ENCODE measurements at places on chromosomes 6 and 20. TPM values are rescaled to one million over a fixed set of nuclear protein-coding genes. Genes with fewer than 3 reads are reported as not detected.

The VSTM2L gene
- total RNA-seq, result 5.3 TPM

The NUDT3 gene
- 24.4 TPM for total RNA-seq

The OTOR gene
- total RNA-seq, result not detected

The CCM2L gene
- not detected for total RNA-seq

The POU3F2 gene
- not detected for total RNA-seq

The LAMA2 gene
- total RNA-seq, result 92.6 TPM

The PRICKLE4 gene
- not detected for total RNA-seq

The EFCAB8 gene
- total RNA-seq, result not detected

The LKAAEAR1 gene
- not detected for total RNA-seq

The SLC22A16 gene
- 0.15 TPM for total RNA-seq

The CUL7 gene
- 77.9 TPM for total RNA-seq

The GINS1 gene
- 9.6 TPM for total RNA-seq

The NT5E gene
- 428 TPM for total RNA-seq

The NKX2-2 gene
- total RNA-seq, result not detected

The TCF19 gene
- total RNA-seq, result 23.1 TPM

The WFDC5 gene
- not detected for total RNA-seq

The FAM83B gene
- total RNA-seq, result under 0.01 TPM

The STMND1 gene
- total RNA-seq, result not detected

The SMLR1 gene
- not detected for total RNA-seq

The EPHA7 gene
- not detected for total RNA-seq

The CDH26 gene
- 0.50 TPM for total RNA-seq

The DNAH8 gene
- total RNA-seq, result 0.44 TPM

The SLPI gene
- total RNA-seq, result not detected

The MDN1 gene
- total RNA-seq, result 22.8 TPM

The ZNF512B gene
- 7.6 TPM for total RNA-seq

The PI3 gene
- total RNA-seq, result not detected

The GJA1 gene
- 120 TPM for total RNA-seq

The MCHR2 gene
- not detected for total RNA-seq

The ULBP3 gene
- 28.4 TPM for total RNA-seq

All from smooth muscle cell of trachea (primary cell).